Renal cortex interstitium (tissue), 15 donors: ENCODE measurements at places on chromosomes 7 and 10. TPM values are rescaled to one million over a fixed set of nuclear protein-coding genes. Genes with fewer than 3 reads are reported as not detected.
A peak's percentile ranks its signal among the peaks of the same experiment; 100 is the strongest.

Gene SPDYE11
- 0.83 TPM for polyA plus RNA-seq

Gene GAD2
- 3.1 TPM for polyA plus RNA-seq

Gene ANXA8L1
- polyA plus RNA-seq = 0.09 TPM

Gene MRLN
- not detected for polyA plus RNA-seq

- DNase-seq = no peak
These were observed 59.6 kb upstream of the PITRM1 start for GRCh38 chr10:3231951-3232730.

- no peak for DNase-seq
These were observed 25.7 kb downstream of the FAM13C start for GRCh38 chr10:59336632-59337031.

DNA sequence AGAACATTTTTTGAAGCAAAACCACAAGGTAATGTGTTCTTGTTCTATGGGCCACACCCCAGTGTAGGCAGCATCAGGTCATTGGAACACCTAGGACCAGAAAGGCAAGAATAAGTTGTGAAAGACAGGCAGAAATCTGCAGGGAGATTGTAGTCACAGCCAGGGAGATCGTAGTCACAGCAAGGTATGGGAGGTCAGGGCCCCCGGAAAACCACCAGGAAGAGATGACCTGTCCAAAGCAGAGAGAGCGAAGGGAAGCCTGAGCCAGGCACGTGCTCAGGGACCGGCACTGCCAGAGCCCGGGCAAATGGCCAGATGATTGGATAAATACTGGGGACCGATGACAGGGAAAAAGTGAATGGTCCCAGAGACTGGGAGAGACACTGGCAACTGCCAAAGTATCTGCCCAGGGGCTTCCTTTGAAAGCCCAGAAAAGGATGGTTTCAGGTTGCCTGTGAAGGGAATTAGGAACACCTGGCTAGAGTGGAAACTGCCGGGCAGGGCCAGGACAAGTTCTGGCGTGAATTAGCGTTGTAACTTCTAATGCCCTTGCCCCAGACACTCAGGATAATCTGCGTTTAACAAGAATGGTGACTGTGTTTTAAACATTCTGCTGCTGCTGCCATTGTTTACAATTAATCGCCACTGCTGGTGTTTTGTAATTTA is 3.9 kb upstream of the NOBOX start:
- DNase-seq = no peak

DNA sequence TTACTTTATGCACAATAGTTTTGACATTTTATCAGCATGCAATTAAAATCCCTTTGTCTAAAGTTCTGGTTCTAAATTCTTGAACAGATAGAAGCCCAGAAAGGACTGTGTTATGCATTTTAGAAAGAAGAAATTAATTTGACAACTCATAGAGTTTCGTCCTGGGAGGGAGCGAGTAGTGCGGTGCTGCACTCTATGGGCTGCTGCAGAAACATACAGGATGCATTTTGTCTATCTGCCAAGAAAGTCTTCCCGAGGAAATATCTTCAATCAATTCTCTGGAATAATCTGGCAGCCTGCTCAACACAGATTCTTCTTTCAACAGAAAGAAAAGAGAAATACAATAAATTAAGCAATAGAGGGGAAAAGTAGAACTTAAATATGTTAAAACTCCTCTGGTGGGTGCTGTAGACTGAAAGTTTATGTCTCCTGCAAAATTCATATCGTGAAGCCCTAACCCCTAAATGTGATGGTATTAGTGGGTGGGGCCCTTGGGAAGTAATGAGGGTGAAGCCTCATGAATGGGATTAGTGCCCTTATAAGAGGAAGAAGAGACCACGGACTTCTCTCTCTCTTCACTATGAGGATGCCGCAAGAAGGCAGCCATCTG is 39.0 kb upstream of the IFRD1 start:
- peak; percentile 43 for DNase-seq

DNA sequence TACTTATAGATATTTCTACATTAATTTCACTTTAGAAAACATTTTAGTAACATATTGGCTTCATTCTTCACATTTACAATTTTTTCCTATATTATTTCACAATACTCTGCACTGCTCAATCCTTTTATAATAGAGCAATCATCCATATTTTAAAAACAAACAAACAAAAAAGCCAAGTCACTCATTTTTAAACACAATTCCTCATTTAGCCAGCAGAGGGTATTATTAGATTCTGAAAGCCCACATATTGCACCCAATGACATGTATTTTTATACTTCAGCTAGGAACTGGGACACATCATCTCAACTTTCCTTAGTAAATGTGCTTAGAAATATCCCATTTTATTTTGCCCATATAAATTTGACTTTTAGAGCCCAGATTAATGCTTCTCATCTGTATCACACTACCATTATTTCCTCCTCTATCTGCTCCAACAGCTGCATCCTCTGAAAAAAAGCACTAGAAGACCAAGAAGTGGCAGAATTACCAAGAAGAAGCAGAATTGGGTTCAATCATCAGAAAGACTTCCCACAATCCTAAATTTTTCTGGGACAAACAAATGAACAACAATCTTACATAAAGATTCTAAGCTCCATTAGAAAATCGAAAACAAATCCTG is 29.5 kb downstream of the CTNNA3 start:
- DNase-seq = peak; percentile 12

GRCh38 chr10:111338035-111338434 is 261.2 kb downstream of the ADRA2A start:
- no peak for DNase-seq

DNA sequence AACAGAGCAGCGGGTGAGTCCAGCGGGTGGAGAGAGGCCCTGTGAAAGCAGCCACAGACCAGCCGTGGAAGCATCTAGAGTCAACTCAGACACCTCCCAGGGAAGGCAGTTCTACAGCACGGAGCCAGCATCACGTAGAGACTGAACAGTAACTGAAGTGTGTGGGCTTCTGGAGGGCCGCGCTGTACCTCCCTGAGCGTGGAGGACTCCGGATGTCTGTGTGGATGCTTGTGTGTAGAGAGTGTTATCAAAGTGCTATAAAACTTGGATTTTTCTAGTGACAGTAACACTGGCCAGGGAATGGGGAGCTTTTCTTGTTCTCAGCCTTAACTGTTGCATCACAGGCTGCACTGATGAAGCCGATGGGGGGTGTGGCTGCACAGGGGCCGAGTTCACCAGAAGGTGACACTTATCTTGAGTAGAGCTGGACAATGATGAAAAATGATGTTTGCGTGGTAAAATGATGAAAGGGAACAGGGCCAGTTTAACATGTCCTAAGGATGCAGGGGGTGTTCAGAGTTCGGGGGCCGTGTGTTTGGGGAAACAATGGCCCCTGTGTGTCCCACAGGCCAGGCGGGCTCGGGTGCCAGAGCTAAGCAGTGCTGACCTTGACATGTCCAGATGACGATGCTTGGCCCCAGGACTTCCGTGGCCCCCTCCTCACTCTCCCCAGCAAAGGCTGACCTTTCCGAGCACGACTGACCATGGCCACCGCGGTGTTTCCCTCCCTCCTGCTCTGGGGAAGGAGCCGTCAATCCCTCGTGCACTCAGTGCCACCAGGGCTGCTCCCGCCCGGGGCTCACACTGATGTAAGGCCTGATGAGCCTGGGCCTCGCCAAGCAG is 21.9 kb downstream of the MNX1 start:
- no peak for DNase-seq

DNA sequence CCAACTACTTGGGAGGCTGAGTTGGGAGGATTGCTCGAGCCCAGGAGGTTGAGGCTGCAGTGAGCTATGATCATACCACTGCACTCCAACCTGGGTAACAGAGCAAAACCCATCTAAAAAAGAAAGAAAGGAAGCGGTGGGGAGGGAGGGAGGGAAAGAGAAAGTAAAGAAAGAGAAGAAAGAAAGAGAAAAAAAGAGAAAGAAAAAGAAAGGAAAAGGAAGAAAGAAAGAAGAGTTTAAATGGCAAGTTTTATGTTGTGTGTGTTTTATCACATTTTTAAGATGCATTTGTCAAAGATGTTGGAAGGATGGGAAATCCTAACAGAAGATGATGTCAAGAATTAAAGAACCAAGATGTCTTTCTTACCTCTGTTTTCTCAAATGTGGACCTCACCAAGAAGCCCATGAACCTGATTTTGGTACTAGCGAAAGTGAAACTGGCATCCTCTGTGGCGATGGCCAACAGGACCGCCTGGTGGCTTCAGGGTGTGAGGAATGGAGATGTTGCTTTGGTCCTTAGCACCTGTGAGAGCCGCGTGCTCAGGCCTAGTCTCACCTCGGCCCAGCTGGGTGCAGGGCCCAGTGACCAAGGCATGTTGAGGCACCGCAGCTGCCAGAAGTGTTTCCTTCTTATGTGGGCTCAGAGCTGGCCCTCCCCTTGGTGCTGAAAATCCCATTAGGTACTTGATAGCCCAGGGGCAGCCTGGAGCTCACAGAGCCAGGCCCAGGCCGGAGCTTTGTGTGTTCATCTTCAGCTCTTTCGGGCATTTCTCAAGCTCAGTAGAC is 9.8 kb downstream of the UCMA start:
- no peak for DNase-seq

DNA sequence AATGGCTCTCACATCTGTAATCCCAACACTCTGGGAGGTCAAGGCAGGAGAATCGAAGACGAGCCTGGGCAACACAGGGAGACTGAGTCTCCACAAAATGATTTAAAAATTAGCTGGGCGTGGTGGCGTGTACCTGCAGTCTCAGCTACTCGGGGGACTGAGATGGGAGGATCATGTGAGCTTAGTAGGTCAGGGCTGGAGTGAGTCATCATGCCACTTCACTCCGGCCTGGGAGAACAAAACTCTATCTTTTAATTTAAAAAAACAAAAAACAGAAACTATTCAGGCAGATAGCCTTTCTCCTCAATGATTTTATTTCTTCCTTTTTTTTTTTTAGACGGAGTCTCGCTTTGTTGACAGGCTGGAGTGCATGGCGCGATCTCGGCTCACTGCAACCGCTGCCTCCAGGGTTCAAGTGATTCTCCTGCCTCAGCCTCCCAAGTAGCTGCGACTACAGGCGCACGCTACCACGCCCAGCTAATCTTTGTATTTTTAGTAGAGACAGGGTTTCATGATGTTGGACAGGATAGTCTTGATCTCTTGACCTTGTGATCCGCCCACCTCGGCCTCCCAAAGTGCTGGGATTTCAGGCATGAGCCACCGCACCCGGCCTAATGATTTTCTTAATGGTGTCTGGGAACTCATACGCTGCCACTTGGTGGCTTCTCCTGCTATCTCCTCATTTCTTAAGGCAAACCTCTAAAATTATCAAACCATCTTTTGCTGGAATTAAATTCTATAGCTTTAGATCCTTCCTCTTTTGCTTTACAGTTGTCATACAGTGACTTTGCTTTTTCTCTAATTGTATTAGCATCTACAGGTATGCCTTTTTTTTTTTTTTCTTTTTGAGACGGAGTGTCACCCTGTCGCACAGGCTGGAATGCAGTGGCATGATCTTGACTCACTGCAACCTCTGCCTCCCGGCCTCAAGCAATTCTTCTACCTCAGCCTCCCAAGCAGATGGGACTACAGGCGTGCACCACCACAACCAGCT is 22.9 kb downstream of the SRPK2 start:
- no peak for DNase-seq

DNA sequence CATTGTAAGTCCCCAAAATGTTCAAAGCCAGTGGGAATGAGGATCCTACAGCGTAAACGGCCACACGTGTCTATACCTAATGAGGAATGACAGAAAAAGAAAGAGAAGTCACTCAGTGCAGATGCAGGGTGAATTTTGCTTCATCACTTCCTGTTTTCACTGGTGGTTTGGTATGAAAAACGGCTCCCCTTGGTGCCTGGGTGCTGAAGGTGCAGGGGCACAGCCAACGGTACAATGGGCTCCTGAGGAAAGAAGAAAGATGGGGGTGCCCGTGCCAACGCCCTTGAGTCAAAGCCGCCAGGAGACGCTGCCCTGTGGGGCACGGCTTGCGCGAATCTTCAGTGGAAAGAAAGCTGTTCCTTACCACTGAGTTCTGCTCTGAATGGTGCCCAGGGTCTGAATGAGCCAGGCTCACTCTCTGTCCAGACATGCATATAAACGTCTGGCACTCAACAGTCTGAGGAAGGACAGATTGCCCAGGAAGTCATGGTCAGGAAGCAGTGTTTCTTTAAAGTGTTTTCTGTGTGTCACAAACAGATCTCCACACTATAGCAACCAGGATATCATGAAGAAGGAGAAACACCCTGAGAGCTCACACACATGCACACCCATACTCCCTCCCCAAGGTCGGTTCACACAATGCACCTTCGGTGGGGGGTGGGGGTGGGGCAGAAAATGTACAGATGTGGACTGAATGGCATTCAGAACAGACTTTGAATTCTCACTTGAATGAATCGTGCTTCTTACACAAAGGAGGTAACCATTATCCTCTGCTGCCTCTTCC is 105.8 kb downstream of the ELMO1 start:
- no peak for DNase-seq

DNA sequence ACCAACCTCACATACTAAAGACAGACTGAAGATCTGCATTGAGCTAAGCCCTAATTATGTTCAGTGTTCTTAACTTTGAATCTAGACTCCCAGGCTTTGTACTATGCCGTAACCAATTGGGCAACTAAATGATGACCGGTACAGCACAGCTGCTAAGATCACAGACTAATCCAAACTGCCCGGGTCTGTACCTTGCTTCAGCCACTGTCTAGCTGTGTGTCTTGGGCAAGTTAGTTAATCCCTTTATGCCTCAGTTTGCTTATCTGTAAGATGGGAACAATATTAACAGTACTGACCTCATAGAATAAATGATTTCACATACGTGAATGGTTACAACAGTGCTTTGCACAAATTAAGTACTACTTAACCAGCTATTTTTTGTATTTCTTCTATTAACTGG is 205.8 kb upstream of the NFE2L3 start:
- DNase-seq = no peak

- no peak for DNase-seq
These were observed 33.9 kb upstream of the IKZF1 start for GRCh38 chr7:50270531-50271018.

DNA sequence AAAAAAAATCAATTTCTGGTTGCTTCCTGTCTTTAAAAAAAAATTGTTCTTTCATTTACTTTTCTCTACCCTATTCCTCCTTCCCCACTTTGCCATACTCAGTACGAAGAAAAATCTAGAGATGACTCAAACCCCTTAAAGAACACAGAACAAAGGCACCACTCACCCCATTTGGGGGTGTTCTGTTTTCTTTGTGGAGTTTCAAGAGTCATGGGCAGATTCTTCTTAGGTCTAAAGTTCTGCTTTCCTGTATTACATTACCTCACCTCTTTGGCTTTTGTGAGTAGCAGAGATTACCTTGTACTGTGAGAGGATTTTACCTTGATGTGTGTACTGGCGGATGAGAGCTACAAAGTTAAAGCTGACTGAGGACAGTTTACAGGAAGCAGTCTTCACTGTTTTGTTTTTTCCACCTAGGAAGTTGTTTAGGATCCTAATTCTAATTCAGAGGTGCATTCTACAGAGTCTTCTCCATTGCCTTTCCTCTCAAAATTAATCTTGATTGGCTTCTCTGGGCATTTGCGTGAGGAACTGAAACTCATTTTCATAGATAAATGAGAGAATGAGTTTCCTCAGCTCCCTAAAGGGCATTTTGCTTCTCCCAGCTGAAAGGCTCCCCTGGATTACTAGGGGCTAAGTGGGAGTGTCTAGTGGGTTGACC is 20.7 kb downstream of the AVL9 start:
- DNase-seq = no peak

GRCh38 chr7:24659505-24659904 is 86.3 kb downstream of the PALS2 start:
- DNase-seq = no peak

- no peak for DNase-seq
These were observed 58.0 kb upstream of the STRIP2 start for GRCh38 chr7:129376076-129376777.
